ENCODE measurements at places on chromosomes 1 and 21. TPM values are rescaled to one million over a fixed set of nuclear protein-coding genes. Genes with fewer than 3 reads are reported as not detected.

The RGS18 gene
- polyA plus RNA-seq = 0.48 TPM

The MMP23B gene
- 4.9 TPM for polyA plus RNA-seq

The TACSTD2 gene
- 0.07 TPM for polyA plus RNA-seq

The EPHA8 gene
- polyA plus RNA-seq = not detected

The TTC39A gene
- 0.46 TPM for polyA plus RNA-seq

The ACOT11 gene
- 1.2 TPM for polyA plus RNA-seq

The BTG2 gene
- 34.7 TPM for polyA plus RNA-seq

The LEFTY2 gene
- polyA plus RNA-seq = not detected

The TEKT2 gene
- polyA plus RNA-seq = 0.12 TPM

The EDN2 gene
- polyA plus RNA-seq = 0.19 TPM

The GPR153 gene
- 6.1 TPM for polyA plus RNA-seq

The PTCH2 gene
- polyA plus RNA-seq = 0.36 TPM

The KIF17 gene
- 2.7 TPM for polyA plus RNA-seq

The MPL gene
- polyA plus RNA-seq = not detected

The S100A14 gene
- 0.09 TPM for polyA plus RNA-seq

The CACHD1 gene
- polyA plus RNA-seq = 3.5 TPM

The DEPDC1 gene
- 9.8 TPM for polyA plus RNA-seq

The KPRP gene
- polyA plus RNA-seq = not detected

The SEC16B gene
- 4.0 TPM for polyA plus RNA-seq

The PSMD4 gene
- polyA plus RNA-seq = 258 TPM

The TAS1R1 gene
- polyA plus RNA-seq = 0.05 TPM

The RHEX gene
- not detected for polyA plus RNA-seq

The IQGAP3 gene
- polyA plus RNA-seq = 6.3 TPM

The ETS2 gene
- 62.7 TPM for polyA plus RNA-seq

The NES gene
- polyA plus RNA-seq = 15.7 TPM

The BSND gene
- not detected for polyA plus RNA-seq

The PFKL gene
- polyA plus RNA-seq = 59.1 TPM

The SMYD2 gene
- polyA plus RNA-seq = 47.6 TPM

The PHGDH gene
- 174 TPM for polyA plus RNA-seq

The ZNF648 gene
- polyA plus RNA-seq = not detected

The U2AF1 gene
- 3.8 TPM for polyA plus RNA-seq

The RHD gene
- polyA plus RNA-seq = not detected

The RHOU gene
- polyA plus RNA-seq = 1.4 TPM

The KLHDC9 gene
- polyA plus RNA-seq = 1.1 TPM

The F13B gene
- polyA plus RNA-seq = not detected

The GPA33 gene
- not detected for polyA plus RNA-seq

The GPR3 gene
- 1.3 TPM for polyA plus RNA-seq

The LDLRAD2 gene
- polyA plus RNA-seq = 0.05 TPM
